CD4-positive, alpha-beta T cell treated with Interleukin-17A for 4 hours (primary cell): ENCODE measurements at places on chromosomes 6 and 20.

- DNase-seq: no peak
Measured at GRCh38 chr6:122622479-122622878, 12.3 kb downstream of the PKIB start.

DNA sequence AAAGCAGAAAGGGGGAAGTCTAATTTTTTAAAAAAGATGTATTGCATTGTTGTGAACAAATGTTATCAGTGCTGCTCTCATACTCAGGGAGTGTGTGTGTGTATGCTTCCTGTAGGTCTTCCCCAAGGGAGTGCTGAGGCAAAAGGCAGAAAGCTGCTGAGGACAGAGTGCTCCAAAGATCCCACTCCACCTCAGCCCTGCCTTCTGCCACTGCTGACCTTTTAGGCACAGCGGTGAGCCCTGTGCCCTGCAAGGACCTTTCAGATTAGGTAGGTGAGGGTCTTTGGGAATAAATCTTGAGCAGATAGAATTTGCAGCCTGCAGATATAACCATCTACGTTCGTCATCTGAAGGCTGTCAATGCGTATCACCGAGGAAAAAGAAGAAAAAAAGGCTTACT is 756.4 kb upstream of the MMS22L start:
- no peak for DNase-seq

GRCh38 chr6:11770546-11771466 is 7.8 kb downstream of the ADTRP start:
- DNase-seq: no peak

GRCh38 chr6:53056273-53056672 is 8.9 kb upstream of the FBXO9 start:
- DNase-seq: no peak

- no peak for DNase-seq
Measured at GRCh38 chr6:24692848-24693592, 25.9 kb downstream of the C6orf62 start.

- no peak for DNase-seq
Measured at GRCh38 chr20:39123185-39123557, 161.0 kb downstream of the DHX35 start.

- DNase-seq: no peak
Measured at GRCh38 chr6:63140692-63141318, 70.5 kb upstream of the FKBP1C start.

DNA sequence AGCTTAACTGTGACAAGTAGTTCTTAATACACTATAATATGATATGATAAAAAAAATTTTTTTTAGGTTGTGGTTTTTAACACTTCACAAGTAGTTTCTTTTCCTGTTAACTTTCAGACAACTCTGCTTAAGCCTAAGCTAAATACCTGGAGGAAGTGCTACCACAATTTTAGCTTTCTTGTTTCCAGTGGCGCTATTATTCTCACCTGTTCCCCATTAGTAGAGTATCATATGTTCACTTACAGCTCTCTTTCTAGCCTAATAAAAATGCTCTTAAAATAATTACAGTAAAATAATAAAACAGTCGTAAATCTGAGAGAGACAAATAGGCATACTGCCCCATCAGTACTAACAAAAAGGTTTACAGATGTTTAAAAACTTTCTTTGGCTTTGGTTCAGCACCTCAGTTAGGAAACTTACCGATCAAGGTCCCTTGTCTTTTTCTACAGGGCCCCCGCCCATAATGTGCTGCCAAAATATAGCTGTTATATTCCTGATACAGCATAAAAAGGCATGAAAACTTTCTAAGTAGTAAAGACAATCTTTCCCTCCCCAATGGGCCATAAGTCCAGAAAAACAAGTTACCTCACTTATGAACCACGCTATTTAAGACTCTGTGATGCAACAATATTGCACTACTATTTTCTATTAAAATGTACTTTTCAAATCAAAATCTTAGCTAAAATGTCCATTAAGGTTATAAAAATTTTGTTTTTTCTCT is 57.9 kb downstream of the SESN1 start:
- no peak for DNase-seq
